Activated naive CD4-positive, alpha-beta T cell treated with Interleukin-2 at 50 U/mL for 16 hours (primary cell): ENCODE measurements at places on chromosomes 1 and 21.

GRCh38 chr1:59915516-59915915 is 11.1 kb downstream of the CYP2J2 start:
- DNase-seq: no peak

DNA sequence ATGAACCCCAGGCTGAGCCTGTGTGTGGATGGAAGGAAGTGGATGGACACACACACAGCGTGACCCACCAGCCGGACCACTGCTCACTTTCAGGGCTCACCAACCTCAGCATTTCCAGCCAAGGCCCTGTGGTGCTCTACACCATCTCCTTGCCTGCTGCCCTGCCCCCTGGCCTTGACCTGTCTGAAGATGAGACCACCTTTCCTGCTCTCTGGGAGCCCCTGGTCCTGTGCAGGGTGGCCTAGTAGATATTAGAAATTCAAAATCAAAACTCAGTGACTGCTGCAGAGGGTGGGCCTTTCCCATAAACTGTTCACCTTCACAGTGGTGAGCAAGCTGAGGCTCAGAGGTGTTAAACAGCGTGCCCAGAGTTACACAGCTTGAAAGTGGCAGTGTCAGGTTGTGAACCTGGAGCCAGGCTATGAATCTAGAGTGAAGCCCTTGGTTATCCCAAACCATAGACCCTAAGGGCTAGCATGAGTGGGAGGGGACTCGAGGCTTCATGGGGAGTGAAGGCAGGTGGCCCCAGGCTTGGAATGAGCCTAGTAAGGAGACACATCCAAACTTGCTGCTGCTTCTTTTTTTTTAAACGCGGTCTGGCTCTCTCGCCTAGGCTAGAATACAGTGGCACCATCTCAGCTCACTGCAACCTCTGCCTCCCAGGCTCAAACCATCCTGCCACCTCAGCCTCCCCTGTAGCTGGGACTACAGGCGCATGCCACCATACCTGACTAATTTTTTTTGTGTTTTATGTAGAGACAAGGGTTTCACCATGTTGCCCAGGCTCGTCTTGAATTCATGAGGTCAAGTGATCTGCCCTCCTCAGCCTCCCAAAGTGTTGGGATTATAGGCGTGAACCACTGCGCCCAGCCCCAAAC is 41.5 kb downstream of the MAN1C1 start:
- DNase-seq: no peak

DNA sequence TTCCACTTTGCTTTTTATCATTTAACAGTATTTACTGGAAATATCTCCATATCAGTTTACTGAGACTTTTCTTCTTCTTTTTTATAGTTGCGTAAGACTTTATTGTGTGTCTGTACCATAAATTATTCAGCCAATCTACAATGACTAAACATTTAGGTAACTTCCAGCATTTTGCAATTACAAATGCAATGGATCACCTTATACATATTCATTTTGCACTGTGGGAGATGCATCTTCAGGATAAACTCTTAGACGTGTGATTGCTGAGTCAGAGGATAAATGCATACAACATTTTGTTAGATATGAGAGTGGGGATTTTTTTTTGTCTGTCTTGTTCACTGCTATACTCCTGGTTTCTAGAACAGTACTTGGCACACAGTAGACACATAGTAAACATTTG is 95.7 kb upstream of the GCLM start:
- no peak for DNase-seq

GRCh38 chr1:9183898-9184297 is 50.7 kb upstream of the H6PD start:
- no peak for DNase-seq
